ENCODE measurements at places on chromosomes 6 and 20.

DNA sequence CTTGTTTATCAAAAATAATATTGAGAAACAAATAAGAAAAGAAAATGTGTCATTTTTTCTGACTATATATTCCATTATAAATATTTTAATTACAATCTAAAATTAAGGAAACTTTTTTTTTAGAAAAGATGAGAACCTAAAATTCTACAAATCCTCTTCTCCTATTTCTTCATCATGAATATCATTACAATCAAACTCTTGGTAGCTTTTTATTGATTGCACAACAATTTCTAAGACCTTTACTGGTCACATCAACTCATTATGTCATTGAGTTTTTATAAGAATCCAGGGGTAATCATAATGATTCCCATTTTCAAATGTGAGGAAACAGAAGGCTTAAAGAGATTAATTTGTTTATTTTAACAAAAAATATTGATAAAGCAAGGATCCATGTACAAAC, 841.0 kb downstream of the FRK start:
- no peak for DNase-seq

GRCh38 chr6:125791151-125791819, 525 bp downstream of the NCOA7 start:
- peak; percentile 55 for DNase-seq

GRCh38 chr6:148520109-148520841, 177.6 kb downstream of the SASH1 start:
- no peak for DNase-seq

DNA sequence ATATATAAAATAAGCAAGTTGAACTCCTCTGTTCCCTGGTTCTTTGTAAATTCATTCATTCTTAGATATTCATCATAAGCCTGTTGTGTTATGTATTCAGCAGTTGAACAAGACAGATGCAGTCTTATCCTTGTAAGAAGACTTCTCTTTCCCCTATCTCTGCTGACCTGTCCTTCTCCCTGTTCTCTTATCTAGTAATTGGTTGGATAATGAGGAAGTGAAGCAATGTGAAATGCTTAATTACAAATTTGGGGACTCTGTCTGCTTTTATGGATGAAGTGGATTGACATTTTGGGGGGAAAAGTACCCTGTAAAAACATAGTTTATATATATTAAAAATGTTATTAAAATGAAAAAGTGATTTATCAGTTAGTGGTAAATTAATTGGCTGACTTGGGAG, 37.0 kb downstream of the CDKAL1 start:
- DNase-seq = no peak

DNA sequence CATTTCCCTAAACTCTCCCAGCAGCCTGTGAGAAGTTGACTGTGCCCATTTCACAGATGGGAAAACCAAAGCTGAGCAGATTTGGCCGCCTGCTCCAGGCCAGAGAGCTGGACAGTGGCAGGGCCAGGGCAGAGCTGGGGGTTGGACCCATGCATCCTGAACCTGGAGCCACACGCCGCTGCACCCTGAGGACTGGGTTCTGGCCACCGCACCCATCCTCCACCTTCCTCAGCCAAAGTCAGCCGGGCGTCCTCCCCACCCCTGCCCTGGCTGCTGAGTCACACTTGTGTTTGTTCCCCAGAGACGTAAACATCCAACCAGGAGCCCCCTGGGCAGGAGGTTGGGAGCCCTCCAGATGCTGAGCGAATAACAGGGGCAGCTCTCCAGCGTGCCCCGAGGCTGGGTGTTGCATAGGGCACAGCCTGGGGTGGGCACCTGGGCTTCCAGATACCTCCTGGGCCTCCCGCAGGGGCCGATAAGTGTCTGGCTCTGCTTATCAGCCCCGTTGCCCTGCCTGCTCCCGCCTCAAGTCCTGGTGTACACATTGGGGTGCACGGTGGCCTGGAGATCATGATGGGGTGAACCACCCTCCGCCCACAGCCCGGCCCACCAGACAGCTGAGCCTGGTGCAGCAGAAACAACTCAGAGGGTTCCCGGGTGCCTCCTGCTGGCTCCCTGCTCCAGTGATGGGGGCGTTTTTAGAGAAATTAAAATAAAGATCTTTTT, 23.8 kb downstream of the RBM38 start:
- DNase-seq = peak; percentile 52

GRCh38 chr20:49318430-49319207, 40.8 kb upstream of the ZNFX1 start:
- no peak for DNase-seq

DNA sequence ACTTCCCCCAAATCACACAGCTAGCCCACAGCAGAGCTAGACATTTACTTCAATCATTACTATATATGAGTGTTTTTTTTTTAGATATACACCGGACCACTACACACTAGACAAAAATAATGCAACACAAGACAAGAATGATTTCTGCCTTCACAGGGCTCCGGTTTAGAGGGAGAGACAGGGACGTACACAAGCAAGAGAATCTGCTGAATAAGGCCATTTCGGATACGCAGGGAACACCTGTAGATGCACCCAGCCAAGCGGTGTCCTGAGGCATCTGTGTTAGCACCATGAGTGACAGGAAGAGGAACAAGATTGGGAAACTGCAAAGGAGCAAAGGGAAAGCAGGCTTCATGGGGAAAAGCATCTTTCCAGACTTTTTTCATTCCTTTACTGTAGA, 45.7 kb downstream of the HS3ST5 start:
- no peak for DNase-seq

DNA sequence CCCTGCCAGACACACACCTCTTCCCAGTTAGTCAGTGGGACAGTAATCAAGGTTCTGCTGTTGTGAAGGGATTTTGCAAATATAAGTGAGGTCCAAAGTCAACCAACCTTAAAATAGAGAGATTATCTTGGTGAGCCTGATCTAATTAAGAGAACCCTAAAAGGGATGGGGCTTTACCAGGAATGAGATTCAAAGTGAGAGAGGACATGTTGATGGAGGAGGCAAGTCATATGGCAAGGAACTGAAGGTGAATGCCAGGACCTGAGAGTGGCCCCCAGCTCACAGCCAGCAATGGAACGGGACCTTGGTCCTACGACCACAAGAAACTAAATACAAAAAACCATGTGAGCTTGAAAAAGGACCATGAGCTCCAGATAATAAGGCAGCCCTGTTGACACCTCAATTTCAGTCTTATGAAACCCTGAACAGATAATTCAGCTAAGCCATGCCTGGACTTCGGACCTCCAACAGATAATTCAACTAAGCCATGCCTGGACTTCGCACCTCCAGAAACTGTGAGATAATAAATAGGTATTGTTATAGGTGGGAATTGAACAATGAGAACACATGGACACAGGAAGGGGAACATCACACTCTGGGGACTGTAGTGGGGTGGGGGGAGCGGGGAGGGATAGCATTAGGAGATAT, 253.4 kb downstream of the GMPR start:
- DNase-seq = no peak

DNA sequence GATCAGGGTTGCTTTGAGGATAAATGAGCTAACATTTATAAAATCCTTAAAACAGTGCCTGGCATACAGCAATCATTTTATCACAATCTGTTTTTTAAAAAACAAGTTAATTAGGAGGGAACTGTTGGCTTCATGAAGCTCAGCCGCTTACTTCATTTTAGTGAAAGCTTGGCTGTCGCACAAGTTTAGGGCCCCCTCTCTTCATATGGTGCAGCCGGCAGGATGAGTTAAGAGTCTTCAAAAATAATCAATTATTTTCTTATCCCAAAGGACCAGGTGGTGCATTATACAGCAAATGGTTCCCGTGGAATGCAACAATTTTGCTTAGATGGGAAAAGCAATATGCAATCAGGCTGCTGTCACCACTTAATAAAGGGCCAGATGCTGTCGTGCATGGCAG, 57.4 kb upstream of the PROKR2 start:
- DNase-seq = no peak

DNA sequence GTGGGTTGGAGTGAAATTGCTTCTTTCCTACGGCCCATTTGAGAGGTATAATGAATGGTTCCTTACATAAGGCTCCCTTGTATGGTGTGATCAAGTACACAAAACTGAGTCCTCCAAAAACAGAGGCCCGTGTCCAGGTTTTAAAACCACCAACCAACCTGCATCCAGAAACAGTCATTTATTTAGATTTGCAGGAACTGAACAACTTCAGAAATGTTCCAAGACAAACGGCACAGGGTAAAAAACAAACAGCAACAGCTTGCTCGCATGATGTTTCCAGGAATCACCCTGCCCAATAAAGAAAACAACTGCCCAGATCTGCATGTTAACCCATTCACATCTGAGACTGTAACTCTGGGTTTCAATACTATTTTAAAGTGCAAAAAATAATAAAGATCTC, 40.2 kb upstream of the TRAM2 start:
- DNase-seq = no peak

DNA sequence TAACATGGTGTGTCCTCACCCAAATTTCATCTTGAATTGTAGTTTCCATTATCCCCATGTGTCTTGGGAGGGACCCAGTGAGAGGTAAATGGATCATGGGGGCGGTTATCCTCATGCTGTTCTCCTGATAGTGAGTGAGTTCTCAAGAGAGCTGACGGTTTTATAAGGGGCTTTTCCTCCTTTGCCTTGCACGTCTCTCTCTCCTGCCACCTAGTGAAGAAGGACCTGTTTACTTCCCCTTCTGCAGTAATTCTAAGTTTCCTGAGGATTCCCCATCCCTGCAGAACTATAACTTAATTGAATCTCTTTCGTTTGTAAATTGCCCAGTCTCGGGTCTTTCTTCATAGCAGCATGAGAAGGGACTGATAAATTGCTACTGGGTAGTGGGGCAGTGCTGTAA, 789.3 kb downstream of the FRK start:
- DNase-seq = no peak

DNA sequence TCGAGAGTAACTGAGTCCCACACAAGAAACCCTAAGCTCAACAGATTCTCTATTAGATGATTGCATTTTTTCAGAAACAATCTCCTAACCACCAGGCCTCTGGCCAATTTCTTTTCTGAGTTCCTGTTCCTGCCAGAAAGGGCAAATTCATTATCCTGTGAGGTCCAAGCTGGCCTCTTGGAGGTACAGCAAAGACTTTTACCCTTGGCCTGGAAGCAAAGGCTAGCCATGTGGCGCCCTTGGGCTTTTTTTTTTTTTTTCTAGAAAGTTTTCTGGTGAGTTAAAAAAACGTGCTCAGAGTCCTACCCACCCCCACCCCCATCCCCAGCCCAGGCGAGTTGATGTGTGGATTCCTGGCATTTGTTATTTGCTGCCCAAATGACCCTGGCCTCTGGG, 59.0 kb upstream of the EEF1A1 start:
- DNase-seq = peak; percentile 59

Measured in hepatic stellate cell (primary cell).